ENCODE measurements at places on chromosomes 13 and 19. TPM values are rescaled to one million over a fixed set of nuclear protein-coding genes. Genes with fewer than 3 reads are reported as not detected.

- no peaks in the 10 kb centered on the region for H3K36me3 ChIP-seq
- peak; percentile 96 for DNase-seq
- H3K27ac ChIP-seq: no peak overlapping the region
- peaks cover 4% of the 10 kb centered on the region for H3K4me1 ChIP-seq
Observed at GRCh38 chr19:12564016-12564664, 12.9 kb upstream of the ZNF564 start.

Gene RUBCNL
- total RNA-seq: 0.36 TPM

GRCh38 chr19:43616306-43616705, 3.1 kb downstream of the ZNF428 start:
- DNase-seq: no peak
- peaks cover 8% of the 10 kb centered on the region for H3K36me3 ChIP-seq
- H3K27me3 ChIP-seq: no peaks in the 10 kb centered on the region
- no peak overlapping the region for H3K27ac ChIP-seq

DNA sequence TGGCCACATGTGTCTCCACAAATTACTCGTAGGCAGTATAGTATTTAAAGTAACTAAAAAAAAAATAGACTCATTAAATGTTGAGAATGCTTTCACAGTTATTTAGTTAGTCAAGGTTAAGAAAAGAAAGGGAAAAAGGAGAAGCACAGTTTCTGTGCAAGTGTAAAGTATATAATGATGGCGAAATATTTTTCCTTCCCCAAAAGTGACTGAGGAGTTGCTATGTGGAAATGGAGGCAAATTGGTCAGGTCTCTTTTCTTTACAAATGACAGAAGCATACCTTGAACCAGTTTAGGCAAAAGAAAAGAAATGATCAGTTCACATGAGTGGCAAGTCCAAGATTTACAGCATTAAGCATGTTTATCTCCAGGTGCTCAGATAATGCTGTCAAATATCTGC, 18.0 kb downstream of the CSNK1A1L start:
- no peak overlapping the region for H3K4me3 ChIP-seq
- H3K4me1 ChIP-seq: no peaks in the 10 kb centered on the region
- peaks cover 3% of the 10 kb centered on the region for H3K27me3 ChIP-seq

GRCh38 chr13:106376401-106377112, 158.9 kb downstream of the EFNB2 start:
- H3K4me3 ChIP-seq: no peak overlapping the region
- no peaks in the 10 kb centered on the region for H3K36me3 ChIP-seq
- no peak overlapping the region for H3K27ac ChIP-seq
- peaks cover 6% of the 10 kb centered on the region for H3K27me3 ChIP-seq

Gene CEACAM19
- total RNA-seq: 0.63 TPM

DNA sequence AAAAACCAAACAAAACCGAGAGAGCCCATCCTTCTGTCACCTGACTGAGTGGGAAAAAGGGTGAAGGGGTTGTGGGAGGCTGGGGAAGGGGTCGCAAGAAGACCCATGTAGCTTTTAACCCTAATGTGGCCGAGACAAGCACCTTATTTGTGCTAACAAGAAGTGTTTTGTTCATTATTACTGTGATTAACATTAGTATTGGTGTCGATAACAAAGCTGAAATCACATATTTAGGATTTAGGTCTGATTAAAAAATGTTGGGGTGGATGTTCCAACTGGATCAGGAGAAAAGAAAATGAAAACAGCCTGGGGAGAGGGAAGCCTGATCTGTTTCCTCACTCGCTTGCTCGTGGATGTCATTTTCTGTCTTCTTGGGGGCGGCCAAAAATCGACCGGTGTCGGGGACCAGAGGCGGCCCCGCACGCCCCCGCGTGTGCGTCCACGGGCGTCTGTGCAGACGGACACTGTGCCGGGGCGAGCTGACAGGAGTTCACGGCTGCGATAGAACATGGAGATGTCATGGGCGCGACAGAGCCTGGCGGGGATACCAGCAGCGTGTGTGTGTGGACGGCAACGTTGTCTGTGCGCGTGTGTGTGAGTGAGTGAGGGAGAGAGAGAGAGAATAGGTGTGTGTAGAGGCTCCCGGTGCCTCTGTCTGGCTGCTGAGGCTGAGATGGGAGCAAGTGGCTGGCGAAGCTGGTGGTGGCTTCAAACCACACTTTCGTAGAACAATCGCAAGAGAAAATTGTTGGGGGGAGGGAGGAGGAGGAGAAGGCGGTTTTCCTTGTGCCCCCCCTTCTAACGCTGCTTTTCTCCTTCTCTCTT, 29.1 kb downstream of the NFIX start:
- H3K4me1 ChIP-seq: peaks cover 18% of the 10 kb centered on the region
- peak overlapping the region; percentile 47 for H3K4me3 ChIP-seq
- peaks cover 21% of the 10 kb centered on the region for H3K27me3 ChIP-seq

Gene C1QTNF9B
- total RNA-seq: not detected

DNA sequence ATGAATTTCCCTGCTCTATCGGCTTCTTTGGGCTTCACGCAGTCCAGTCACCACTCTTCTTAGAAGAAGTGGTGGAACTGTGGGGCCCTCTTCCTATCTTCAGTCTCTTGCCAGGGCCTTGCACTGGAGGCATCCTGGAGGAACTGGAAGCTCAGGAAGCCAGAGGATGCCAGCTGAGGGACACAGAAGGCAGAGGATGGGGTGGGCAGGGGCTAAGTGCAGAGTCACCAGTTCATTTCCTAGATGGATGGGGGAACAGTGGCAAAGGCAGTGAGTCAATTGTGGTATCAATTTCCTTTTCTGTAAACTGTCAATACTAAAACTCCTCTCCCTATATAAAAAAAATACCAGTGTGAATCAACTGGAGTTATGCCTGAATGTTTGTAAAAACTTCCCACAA, 419.7 kb downstream of the KLF12 start:
- H3K27me3 ChIP-seq: no peaks in the 10 kb centered on the region
- peaks cover 45% of the 10 kb centered on the region for H3K4me1 ChIP-seq
- no peak for DNase-seq
- H3K27ac ChIP-seq: peak overlapping the region; percentile 35
- H3K36me3 ChIP-seq: peaks cover 26% of the 10 kb centered on the region

DNA sequence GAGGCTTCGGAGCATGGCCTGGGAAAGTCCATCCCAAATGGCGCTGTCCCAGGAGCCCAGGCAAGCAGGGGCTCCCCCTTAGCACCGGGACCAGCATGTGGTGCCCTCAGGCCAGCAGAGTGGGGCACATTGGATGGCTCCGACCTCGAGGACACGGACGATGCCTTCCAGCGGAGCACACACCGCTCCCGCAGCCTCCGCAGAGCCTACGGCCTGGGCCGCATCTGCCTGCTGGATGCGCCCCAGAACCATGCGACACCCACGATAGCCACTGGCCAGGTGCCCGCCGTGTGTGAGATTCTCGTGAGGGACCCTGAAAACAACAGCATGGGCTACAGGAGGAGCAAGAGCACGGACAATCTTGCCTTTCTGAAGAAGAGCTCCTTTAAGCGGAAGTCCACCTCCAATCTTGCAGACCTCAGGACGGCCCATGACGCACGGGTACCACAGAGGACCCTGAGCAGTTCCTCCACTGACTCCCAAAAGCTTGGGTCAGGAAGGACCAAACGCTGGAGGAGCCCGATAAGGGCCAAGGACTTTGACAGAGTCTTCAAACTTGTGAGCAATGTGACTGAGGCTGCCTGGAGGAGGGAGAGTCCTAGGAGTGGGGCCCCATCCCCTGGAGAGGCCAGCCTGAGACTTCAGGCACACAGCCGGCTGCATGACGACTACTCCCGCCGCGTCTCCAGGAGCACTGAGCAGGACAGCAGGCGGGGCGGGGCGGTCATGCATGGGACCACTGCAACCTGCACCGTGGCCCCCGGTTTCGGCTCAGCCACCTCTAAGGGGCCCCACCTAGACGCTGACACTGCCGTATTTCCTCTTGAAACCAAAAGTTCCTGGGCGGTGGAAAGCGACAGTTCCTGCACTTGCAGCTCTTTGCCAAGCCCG, 63.1 kb downstream of the SPATA13 start:
- H3K36me3 ChIP-seq: no peaks in the 10 kb centered on the region
- peak; percentile 27 for DNase-seq
- peak overlapping the region; percentile 38 for H3K27ac ChIP-seq
- peak overlapping the region; percentile 40 for H3K4me3 ChIP-seq

Gene ZNF625
- total RNA-seq: 4.6 TPM

DNA sequence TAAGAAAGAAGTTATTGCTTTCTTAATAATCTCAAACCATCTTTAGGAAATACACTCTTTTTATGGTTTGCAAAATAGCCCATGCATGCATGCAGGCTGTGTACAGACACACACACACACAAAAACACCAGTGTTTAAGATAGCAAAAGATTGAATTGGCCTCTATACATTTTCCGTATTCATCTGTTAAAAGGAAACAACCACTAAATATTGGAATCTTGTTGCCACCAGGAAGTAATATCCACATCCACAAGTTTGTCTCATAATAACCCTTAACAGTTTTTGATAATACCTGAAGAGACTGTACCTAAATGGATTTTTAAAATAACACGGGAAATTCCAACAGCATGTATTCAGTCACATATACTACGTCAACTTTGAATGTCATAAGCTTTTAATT, 7.3 kb upstream of the MAB21L1 start:
- H3K27me3 ChIP-seq: peaks cover 13% of the 10 kb centered on the region
- DNase-seq: no peak
- no peak overlapping the region for H3K27ac ChIP-seq

DNA sequence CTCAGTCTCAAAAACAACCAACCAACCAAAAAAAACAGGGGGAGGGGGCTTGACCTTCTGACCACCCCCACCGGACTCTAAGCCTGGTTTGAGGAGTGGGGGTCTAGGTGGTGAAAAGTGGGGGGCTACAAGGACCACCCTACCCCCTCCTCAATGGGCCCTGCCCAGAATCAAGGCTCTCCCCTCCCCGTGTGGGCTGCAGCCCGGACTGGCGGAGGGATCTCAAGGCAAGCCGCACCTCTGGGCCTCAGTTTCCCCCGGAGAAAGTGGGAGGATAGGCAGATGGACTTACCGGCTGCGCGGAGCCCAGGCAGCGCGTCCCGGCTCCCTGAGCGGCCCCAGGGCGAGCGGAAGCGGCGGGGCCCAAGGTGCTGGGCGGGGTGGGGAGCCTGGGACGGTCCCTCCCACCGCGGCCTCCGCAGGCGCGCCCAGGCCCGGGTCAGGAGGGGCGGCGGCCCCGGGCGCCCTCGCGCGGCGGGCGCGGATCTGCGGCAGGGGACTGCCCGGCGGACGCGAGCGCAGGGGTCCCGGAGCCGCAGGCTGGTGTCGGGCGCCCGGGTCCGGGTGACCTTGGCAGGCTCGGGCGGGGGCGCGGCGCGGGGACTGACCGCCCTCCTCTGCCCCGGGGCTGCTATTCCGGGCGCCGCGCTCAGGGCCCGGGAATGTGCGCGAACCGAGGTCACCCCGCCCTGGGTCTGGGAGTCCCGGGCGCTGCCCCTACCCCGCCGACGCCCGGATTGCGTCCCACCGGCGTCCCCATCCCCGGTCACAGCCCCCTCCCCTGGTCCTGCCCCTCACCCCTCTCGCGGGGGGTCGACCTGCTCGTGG, at the start of gene ADAMTSL5:
TSS of gene ADAMTSL5 (minus strand) at position 349 of the 828 bp plus-strand sequence. CDS start 2,076 bp downstream, outside the sequence.
- peak; percentile 82 for DNase-seq
- H3K4me1 ChIP-seq: peaks cover 9% of the 10 kb centered on the region
- H3K36me3 ChIP-seq: no peaks in the 10 kb centered on the region
- H3K4me3 ChIP-seq: peak within 1 kb of the TSS; percentile 66

DNA sequence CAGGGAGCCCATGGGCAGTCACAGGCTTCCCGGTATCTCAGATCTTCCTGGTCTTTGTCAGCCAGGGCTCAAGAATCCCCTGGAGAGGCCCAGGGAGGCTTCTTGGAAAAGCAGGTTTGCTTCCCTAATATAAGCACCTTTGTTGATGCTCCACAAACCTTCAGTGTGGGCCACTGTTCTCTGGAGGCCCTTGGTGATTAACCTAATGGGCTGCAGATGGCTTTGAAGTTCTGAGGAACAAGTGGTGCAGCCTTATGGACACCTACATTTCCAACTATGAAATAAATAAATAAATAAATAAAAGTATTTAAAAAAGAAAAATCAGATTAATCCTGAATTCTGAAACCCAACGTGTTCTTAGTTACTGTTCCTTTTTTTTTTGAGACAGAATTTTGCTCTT, at the start of gene BSPH1:
TSS of gene BSPH1 (minus strand) at position 101 of the 400 bp plus-strand sequence. CDS start at position 12, 89 bp downstream.
- no peaks in the 10 kb centered on the region for H3K4me1 ChIP-seq
- H3K27me3 ChIP-seq: peaks cover 26% of the 10 kb centered on the region
- no peaks in the 10 kb centered on the region for H3K36me3 ChIP-seq
- H3K4me3 ChIP-seq: no peak within 1 kb of the TSS
- no peak for DNase-seq
- H3K27ac ChIP-seq: no peak within 1 kb of the TSS

DNA sequence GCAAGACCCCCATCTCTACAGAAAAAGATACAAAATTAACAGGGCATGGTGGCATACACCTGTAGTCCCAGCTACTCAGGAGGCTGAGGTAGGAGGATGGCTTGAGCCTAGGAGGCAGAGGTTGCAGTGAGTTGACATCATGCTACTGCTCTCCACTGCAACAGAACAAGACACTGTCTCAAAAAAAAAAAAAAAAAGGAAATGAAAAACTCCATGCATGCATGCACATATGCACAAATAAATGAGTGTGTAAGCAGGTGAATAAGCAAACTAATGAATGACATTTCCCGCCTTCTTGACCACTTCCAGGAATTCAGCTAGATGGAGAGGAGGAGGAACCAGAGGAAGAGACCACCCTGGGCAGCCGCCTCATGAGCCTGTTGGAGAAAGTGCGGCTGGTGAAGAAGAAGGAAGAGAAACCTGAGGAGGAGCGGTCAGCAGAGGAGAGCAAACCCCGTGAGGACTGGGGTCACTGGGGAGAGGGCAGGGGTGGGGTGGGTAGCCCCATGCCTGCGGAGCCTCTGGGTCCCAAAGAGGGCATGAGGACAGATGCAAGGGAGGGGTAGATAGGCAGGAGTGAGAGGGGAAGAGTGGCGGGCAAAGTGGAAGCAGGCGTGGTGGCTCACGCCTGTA, 58.8 kb downstream of the RYR1 start:
- peaks cover 27% of the 10 kb centered on the region for H3K27me3 ChIP-seq
- no peak for DNase-seq
- no peak overlapping the region for H3K4me3 ChIP-seq
- no peak overlapping the region for H3K27ac ChIP-seq
- H3K4me1 ChIP-seq: no peaks in the 10 kb centered on the region

Gene LRRC4B
- total RNA-seq: not detected

- no peak for DNase-seq
- H3K27me3 ChIP-seq: no peaks in the 10 kb centered on the region
- H3K27ac ChIP-seq: no peak overlapping the region
- no peak overlapping the region for H3K4me3 ChIP-seq
- H3K36me3 ChIP-seq: peaks cover 5% of the 10 kb centered on the region
- H3K4me1 ChIP-seq: peaks cover 10% of the 10 kb centered on the region
Observed at GRCh38 chr19:17415121-17415520, 4.7 kb upstream of the MVB12A start.

- DNase-seq: no peak
- peaks cover 7% of the 10 kb centered on the region for H3K4me1 ChIP-seq
- H3K27ac ChIP-seq: no peak overlapping the region
- H3K4me3 ChIP-seq: no peak overlapping the region
- no peaks in the 10 kb centered on the region for H3K36me3 ChIP-seq
- peaks cover 17% of the 10 kb centered on the region for H3K27me3 ChIP-seq
Observed at GRCh38 chr19:45339629-45340028, 921 bp upstream of the KLC3 start.

- no peak overlapping the region for H3K27ac ChIP-seq
- no peaks in the 10 kb centered on the region for H3K4me1 ChIP-seq
- no peak for DNase-seq
- no peaks in the 10 kb centered on the region for H3K36me3 ChIP-seq
- H3K27me3 ChIP-seq: peaks cover 8% of the 10 kb centered on the region
Observed at GRCh38 chr19:2588081-2588777, 112.3 kb downstream of the GADD45B start.

Data from activated CD8-positive, alpha-beta T cell treated with anti-CD3 and anti-CD28 coated beads for 36 hours (primary cell).